ENCODE measurements at places on chromosomes 2 and 18.

GRCh38 chr2:145593991-145594614, 1074.2 kb upstream of the ZEB2 start:
- no peak for DNase-seq

DNA sequence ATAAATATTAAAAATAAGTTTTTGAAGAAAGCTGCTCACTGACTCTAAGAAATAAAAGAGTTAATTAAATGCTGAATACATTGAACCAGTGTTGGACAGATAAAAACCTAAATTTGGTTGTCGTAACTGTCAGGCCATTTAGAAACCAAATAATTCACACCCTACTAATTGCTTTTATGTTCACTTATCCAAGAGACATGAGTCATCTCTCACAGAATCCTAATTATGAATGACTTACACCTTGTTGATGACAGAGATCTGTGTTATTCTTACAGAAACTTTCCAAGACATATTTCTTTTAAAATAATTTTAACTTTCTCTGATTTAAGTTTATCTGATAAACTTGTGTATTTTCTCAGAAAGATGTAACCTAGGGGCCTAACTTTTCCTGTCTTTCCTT, 250.7 kb downstream of the IKZF2 start:
- no peak for DNase-seq

- DNase-seq, result no peak
These were observed 4.4 kb downstream of the SLC66A3 start for GRCh38 chr2:11159574-11160170.

DNA sequence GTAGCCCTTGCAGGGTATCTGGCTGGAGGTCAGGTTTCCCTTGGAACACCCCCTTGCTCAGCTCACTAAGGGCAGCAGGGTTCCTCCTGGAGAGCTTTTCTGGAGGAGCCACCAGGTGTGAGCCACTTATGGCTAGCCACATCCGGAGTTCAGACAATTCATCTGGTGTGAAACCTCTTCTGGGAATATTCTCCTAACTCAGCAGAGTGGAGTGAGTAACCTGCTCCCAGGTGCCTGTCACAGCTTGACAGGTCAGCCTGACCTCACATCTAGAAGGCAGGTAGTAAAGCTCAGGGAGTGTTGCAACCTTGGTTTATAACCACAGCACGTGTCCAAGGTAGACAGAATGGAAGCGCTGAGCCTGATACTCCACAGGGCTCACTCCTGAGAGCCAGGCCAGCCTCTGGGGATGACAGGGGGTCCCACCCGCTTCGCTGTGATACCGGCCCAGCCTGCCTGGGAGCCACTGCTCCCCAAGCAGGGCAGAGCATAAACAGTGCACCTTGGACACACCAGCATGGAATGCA, 62.6 kb upstream of the TGFA start:
- peak; percentile 70 for DNase-seq

DNA sequence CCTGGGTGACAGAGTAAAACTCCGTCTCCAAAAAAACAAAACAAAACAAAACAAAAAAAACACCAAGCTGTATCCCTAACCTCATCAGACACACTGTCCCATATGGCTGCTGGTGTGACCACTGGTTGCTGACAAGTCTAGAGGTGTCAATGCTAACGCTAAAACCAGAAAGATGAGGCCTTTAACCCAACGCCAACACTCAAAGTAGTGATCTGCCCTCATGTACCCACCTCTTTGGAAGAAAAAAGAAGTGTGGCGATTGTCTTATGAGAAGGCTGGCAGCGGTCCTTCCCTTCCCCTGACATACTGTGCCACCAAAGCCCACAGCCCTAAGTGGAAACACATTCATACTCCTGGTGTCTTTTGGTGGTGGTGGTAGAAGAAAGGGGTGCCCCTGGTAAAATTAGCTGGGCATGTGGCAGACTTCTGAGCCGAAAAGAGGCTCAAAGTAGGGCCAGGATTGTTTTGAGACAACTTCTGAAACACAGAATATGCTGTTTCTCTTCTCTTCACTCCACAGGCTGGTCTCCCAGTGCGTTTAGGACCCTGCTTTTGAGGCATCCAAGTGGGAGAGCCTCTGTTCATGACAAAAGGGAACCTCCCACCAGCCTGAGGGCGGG, 9.8 kb downstream of the SERTAD2 start:
- no peak for DNase-seq

DNA sequence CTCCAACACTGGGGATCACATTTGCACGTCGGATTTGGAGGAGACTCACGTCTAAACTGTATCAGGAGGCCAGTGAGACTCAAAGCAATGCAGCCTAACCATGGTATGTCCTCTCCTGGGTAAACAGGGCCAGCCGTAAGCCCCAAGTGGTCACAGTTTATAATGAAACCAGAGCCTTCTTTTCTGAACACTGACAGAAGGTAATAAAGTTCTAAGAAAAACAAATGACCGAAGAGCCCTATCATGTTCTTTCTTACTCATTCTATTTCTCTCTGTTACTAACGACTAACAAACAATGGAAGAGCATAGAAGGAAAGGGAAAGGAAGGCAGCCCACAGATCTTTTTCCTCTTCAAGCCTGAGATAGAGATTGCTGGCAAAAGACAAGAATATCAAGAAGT, 796.8 kb upstream of the SOX11 start:
- no peak for DNase-seq

- no peak for DNase-seq
These were observed 133.1 kb downstream of the COPS8 start for GRCh38 chr2:237218756-237219155.

GRCh38 chr2:22078701-22079100, 954.9 kb downstream of the TDRD15 start:
- no peak for DNase-seq

GRCh38 chr2:241620419-241620769, 16.6 kb downstream of the THAP4 start:
- DNase-seq, result no peak

- DNase-seq, result no peak
These were observed 195.9 kb upstream of the DTNA start for GRCh38 chr18:34514238-34514637.

- DNase-seq, result no peak
These were observed 46.6 kb upstream of the ATP6V1B1 start for GRCh38 chr2:70888923-70889715.

- no peak for DNase-seq
These were observed 122.1 kb upstream of the SALL3 start for GRCh38 chr18:78857314-78858150.

GRCh38 chr2:71893646-71894045, 254.0 kb downstream of the CYP26B1 start:
- no peak for DNase-seq

DNA sequence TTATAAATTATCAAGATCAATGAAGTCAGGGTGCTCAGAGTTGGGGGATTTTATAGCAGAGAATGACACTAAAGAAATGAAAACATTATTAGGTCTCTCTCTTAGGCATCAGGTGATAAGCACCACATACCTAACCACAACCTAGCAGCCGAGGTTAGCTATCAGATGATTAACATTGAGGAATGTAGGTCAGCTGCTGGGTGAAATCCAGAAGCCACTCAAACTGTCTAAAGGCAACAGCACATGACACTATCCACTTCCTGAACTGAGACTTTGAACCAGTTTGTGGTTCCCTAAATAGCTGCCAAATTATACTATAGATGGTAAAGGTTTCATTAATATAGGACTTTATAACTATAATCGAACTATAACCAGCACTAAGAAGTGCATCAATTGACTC, 4.7 kb downstream of the EPG5 start:
- no peak for DNase-seq

DNA sequence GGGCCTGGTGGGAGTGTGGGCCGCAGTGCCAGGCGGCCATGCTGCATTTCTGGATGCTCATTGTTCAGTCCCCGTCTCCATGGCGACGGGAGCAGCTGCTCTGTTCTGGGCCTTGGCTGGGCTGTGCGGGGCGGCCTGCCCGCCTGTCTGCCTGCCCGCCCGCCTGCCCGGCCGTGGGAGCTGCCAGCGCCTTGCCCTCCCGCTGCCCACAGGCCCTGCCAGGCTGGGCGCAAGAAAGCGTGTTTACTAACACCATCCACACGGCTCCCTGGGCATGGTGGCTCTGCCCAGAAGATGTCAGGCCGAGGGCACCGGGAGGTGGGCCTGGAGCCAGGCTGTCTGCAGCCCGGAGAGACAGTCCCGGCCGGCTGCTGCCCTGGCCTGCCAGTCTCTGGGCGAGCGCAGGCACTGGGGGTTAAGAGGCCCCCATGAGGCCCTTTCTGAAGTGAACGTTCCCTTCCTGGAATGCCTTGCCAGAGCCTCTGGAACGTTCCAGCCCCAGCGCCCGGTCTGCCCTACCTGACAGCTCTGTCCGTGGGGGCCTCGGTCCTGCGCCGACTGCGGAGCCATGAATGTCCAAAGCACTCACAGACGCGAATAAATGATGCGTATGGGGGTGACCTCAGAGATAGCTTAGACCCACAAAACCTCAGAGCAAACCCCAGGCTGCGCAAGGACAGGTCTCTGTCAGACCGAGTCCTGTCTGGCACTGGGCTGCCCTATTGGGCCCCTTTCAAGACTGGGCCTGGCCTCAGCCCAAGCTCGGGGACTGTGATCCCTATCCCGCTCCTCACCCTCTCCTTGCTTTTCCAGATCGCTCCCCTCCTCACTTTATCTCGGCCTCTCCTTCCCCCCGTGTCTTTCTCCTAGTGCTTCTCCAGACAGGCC, 44.3 kb downstream of the MYCN start:
- no peak for DNase-seq

GRCh38 chr18:68740966-68741365, 26.1 kb upstream of the TMX3 start:
- DNase-seq, result no peak

GRCh38 chr2:46798041-46798440, 117.6 kb downstream of the MCFD2 start:
- no peak for DNase-seq

DNA sequence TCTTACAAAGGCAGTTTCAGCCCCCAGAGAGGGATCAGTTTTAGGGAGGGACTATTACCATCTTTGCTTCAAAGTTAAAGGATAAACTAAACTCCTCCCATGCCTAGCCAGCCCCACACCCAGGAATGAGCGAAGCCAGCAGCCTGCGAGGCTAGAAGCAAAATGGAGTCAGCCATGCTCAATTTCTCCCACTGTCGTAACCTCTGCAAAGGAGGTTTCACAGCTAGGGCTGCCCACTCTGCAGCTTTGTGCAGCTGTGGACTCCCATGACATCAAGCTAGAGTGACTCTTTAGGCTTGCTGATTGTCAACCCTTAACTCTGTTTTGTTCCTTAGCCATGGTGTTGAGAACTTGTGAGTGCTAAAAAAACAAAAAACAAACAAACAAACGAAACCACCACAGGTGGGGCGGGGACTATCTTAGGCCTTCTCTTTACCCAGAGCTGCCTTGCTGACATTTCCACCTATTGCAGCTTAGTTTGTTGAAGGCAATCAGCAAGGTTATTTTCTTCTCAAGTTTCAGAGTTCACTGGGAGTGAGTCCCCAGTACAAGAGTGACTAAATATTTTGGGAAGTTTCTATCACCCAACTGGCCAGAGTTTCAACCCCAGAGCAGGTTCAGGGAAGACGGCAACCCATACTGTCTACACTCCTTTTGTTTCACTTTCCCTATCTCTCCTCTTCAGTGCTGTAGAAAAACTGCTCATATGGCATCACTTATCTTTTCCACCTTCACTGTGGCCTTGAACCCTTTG, 592.1 kb downstream of the XIRP2 start:
- DNase-seq, result no peak

- DNase-seq, result no peak
These were observed 33.5 kb downstream of the CDC42EP3 start for GRCh38 chr2:37637985-37638384.

- no peak for DNase-seq
These were observed 18.4 kb downstream of the FN1 start for GRCh38 chr2:215417400-215417951.

DNA sequence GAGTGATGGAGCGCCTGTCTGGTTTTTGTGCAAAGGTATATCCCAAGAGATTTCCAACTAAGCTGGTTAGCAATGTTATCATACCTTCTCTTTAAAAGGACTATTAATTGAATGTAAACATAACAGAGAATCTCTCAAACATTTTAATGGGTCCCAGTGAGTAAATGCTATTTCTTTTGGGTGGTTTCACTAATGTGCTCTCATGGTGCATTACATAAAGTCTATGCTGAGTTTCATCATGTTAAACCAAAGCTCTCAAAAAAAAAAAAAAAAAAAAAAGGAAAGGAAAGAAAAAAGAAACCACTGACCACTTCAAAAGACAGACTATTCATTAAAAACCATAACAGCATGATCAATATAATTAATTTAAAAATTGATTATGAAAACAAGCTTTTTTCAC, 119.1 kb upstream of the SCN1A start:
- DNase-seq, result no peak

DNA sequence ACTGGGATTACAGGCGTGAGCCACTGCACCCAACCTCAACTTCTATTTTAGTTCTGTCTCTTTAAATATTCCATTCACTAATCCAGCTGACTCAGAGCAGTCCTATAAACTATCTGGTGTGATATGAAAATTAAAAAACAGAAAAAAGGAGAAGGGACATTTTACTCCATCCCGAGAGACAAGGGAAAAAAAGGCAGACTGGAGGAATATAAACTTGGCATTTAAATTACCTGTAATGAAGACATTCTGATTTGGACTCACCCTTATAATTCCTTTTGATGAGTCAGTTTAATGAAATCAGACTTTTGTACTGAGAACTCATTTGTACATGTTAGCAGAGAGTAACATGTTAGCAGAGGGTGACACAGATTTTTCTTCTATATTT, 74.8 kb upstream of the RIOK3 start:
- no peak for DNase-seq

GRCh38 chr2:26471289-26471688, 6.6 kb downstream of the OTOF start:
- DNase-seq, result no peak
